ENCODE measurements at places on chromosomes 12 and 14. TPM values are rescaled to one million over a fixed set of nuclear protein-coding genes. Genes with fewer than 3 reads are reported as not detected.

DNA sequence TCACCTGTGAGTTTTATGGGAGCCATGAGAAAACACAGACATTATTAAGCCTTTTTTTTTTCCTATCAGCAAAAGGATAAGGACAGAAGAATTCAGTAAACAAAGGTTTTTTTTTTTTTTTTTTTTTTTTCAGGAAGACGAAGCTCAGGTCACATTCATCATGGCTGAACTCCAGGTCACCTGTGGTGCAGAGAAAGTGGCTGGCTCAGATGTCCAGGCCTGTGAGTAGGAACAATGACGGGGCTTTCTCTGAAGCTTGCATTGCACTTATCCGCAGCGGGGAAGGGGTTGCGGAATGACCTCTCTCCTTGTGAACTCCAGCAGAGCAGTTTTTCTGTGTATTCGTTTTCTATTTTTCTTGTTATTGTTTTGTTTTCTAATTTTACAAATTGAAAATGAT lies 759.6 kb upstream of the TMEM132C start:
- DNase-seq, result no peak

DNA sequence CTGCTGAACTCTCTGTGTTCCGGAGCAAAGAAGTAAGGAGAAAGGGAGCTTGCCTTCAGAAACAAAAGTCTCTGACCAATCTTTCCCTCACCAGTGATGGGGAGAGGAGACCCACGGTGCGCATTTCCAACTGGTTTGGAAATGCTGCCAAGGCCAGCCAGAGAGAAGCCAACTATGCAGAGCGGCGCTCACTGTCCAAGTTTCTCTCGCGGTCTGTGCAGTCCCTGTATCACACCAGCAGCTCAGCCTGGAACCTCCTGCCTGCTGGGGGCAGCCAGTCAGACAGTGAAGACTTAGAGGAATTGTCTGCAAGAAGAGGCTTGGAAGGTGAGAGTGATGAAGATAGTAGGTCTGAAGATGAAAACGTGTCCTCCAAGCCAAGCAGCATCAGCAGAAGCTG lies 206.2 kb downstream of the NAV3 start:
- DNase-seq, result no peak

DNA sequence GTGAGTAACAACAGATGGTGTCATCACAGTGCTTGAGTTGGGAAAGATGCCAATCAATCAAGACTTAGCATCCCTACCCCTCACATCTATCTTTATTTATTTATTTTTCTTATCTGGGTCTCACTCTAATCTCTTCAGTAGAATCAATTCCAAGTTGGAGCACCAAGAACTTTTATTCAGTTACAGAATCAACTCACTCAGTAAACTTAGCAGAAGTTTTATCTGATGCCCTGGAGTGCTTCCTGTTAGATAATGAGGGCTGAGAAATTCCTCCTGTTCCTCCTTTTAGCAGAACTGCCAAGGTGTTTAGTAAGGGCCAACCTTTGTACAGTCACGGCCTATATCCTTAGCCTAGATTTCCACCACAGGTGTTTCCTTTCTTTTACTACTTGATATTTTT lies 11.3 kb upstream of the SLC5A8 start:
- no peak for DNase-seq

GRCh38 chr14:101739446-101740141 lies 21.9 kb upstream of the PPP2R5C start:
- no peak for DNase-seq

- DNase-seq, result no peak
Measured at GRCh38 chr12:3158851-3159465, 81.8 kb downstream of the TSPAN9 start.

GRCh38 chr12:69844836-69845235 lies 19.8 kb downstream of the MYRFL start:
- DNase-seq, result no peak

GRCh38 chr12:99706736-99707473 lies 59.4 kb downstream of the GARIN6 start:
- no peak for DNase-seq

- DNase-seq, result no peak
Measured at GRCh38 chr14:48504921-48505320, 829.5 kb upstream of the MDGA2 start.

DNA sequence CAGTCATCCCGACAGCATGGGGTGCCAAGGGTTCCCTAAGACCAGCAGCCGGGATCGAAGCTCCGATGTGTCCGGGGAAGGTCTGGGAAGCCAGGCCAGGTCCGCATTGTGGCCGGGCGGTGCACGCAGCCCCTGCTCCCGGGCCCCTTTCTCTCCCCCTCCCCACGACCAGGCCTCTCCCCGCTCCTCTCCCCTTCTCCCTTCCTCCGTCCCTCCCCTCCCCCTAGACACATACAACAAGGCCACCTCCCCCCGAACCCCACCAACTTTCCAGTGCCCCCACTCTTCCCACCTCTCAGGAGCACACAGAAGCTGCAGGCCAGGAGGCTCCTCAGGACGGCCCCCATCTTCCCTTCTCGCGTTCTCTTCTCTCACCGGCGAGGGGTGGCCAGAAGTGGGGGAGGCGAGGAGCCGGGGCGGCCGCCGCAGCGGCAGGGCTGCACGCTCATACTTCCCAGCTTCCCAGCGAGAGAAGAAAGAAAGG lies 413 bp downstream of the LRP6 start:
- DNase-seq, result no peak

DNA sequence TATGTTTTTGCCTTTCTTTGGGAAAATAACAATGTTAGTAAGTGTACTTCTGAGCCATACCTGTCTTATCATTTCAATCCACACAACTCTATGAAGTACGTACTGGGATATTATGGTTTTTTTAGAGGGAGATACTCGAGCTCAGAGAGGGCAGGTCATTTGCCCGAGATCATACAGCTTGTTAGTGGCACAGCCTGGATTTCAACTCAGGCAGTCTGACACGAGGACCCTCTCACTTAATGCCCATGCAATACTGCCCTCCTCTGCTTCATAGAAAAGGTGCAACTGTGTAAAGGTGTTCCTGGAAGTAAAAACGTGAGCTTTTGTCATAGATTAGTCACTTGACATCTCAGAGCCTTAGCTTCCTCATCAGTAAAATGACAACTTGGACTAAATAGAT lies 128.0 kb downstream of the NDUFA12 start:
- DNase-seq, result no peak

GRCh38 chr12:57215668-57216013 lies 953 bp upstream of the NXPH4 start:
- no peak for DNase-seq

DNA sequence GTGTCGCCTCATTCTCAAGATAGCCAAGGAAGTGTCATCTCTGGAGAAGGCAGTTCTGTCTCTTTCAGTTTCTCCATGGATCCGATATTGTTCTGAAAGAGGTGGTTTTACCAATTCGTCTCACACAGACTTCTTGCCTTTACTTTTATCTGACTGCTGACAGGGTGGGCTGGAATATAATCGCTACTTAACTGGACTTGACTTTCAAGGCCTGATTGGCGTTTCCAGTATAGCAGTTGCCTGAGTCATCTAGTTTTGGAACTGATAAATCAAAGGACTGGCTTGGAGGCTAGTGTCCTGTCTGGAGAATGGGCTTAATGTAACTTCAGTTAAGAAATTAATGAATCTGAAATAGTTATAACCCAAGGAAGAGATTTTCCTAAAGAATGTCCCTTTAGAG lies 21.6 kb downstream of the PRKCH start:
- no peak for DNase-seq

GRCh38 chr12:118694128-118694775 lies 287.1 kb upstream of the SRRM4 start:
- DNase-seq, result no peak

DNA sequence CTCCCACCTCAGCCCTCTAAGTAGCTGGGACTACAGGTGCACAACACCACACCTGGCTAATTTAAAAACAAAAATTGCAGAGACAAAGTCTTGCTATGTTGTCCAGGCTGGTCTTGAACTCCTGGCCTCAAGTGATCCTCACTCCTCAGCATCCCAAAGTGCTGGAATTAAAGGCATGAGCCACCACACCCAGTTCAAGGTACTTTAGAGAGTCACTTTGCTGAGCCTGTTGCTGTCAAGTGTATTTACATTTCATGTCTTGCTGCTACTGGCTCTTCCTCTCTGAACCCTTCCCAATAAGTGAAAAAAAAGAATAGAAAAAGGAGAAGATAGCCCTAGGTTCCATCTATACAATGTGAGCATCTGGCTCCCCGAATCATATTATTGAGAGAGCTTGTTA lies 38.4 kb downstream of the SLCO1A2 start:
- DNase-seq, result no peak

GRCh38 chr14:80172375-80173051 lies 38.8 kb downstream of the DIO2 start:
- DNase-seq, result no peak

DNA sequence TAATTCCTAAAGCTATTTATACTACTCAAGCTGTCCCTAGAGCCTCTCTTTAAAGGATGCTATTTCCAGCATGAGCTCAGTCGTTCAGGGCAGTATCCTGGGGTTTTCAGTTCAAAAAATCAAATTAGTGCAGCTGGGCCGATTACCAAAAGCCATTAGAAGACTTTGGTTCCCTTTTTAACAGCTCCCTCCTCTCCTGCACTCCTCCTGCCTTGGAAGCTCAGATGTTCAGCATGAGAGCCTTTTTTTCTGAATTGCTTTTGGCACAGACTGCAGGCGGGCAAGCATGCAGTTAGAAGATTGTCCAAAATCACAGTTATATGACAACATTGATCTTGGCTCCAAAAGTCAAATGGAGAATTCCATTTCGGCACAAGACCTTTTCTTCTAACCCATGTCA lies 179.6 kb downstream of the SLC35F4 start:
- DNase-seq, result no peak

GRCh38 chr12:3705354-3705675 lies 47.6 kb downstream of the CRACR2A start:
- DNase-seq, result no peak

GRCh38 chr12:58761308-58761707 lies 159.0 kb downstream of the LRIG3 start:
- no peak for DNase-seq

DNA sequence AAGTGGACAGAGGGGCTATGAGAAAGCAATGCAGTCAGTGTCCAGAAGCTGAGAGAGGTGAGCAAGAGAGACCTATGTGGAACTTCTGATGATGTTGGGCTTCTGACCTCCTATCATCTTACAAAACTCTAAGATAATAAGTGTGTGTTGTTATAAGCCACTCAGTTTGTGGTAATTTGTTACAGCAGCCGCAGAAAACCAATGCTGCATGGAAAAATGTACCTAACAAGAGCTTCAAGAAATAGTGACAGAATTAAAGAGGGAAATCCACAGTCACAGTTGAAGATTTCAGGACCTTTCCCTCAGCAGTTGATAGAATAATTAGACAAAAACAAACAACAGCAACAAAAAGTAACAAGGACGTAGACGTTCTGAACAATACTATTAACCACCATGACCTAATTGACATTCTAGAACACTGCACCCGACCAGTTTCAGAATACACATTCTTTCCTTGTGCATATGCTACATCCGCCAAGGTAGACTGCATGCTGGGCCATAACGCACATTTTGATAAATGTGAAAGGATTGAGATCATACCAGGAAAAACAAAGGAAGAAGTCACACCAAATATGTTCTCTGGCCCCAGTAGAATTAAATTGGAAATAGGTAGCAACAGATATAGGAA lies 1.8 kb upstream of the EVL start:
- no peak for DNase-seq

DNA sequence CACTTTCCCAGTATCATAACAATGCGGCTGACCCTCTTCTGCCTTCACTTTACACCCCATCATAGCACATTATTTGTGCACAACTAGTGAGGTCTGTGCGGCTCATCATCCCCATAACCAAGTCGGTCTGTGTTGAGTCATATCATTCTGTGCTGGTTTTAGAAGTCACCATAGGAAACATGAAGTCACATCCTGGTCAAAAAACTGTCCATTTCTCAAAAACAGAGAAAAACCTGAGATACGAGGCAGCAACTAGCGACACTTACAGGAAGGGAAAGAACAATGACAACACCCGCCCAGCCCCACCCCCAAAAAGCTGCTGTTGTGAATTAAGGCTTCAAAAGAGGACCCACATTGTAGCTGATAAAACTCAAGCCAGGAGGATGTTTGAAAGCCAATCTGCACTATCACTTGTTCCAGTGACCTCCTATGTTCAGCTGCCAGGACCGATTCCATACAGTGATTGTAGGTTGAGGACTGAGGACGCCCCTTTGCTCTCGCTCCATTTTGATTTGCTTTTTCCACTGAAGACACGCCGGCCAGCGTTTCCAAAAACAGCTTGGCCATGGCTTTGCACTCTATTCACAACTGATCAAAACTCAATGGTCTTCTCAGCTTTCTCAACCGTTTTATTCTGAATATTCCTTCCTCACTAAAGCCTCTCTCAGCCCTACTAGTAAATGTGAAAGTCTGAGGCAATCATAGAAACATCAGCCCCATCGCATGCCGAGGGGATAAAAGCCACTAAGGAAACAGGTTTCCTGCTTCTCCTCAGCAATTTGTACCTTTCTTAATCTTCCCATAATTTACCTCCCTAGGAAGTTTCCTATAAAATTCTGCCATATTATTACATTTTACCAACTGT lies 87.5 kb downstream of the DUSP16 start:
- DNase-seq, result no peak

DNA sequence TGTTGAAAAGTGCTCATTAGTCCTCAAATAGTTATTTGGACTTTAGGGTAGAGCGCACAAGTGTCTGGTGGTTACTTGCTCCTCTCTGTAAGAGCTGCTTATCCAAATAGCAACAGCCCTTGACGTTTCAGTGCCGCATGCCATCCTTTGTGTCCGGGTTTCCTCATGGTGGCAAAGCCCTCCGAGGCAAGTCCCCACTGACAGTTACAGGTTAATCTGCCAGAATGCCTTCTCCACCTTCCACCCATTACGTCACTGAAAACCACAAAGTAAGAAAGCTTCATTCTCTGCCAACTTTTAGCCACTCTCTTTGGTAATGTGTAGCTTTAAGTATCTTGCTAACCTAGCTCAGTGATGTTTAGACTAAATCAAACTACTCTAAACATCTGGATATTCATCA lies 78.6 kb downstream of the POLR3B start:
- no peak for DNase-seq

- no peak for DNase-seq
Measured at GRCh38 chr14:97367278-97367677, 570.1 kb downstream of the VRK1 start.

GRCh38 chr12:102182635-102183034 lies 15.0 kb downstream of the PMCH start:
- DNase-seq, result no peak

- no peak for DNase-seq
Measured at GRCh38 chr12:4607056-4607455, 41.8 kb downstream of the AKAP3 start.

The KTN1 gene
- total RNA-seq, result 157 TPM

The KLRK1 gene
- not detected for total RNA-seq

The GNB3 gene
- total RNA-seq, result 24.3 TPM

The TCL1B gene
- not detected for total RNA-seq

The SLC38A4 gene
- 0.11 TPM for total RNA-seq

The YAF2 gene
- 52.2 TPM for total RNA-seq

The CACNA2D4 gene
- total RNA-seq, result 0.09 TPM

The ETFBKMT gene
- 2.6 TPM for total RNA-seq

The KLHL33 gene
- total RNA-seq, result 0.16 TPM

The SNAPC1 gene
- total RNA-seq, result 6.6 TPM

The REP15 gene
- 2.3 TPM for total RNA-seq

Measured in mesothelial cell of epicardium (in vitro differentiated cells).